CD4-positive, alpha-beta T cell (primary cell): ENCODE measurements at places on chromosomes 13 and 19. TPM values are rescaled to one million over a fixed set of nuclear protein-coding genes. Genes with fewer than 3 reads are reported as not detected.

DNA sequence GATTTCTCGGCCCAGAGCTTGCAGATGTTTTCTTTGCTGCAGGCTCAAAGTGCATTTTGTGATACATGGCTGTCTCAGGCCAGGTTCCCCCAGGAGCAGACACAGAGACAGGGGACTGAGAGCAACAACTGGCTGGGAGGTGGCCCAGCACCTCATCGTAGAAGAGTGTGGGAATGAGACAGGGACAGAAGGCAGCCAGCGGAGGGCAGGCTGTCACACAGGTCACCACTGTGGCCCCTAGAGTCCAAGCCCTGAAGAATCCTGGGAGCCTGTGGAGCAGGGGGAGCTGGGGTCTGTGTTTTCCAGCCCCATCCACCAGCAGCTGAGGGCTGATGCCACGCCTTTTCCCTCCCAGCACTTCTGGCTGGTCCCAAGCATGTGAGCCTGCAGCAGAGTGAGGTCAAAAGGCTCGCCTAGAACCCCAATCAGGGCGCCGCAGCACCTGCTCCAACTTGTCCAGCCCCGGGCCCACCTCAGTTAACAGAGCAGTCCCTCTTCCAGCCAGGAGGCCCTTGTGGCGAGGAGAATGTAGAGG lies 723.8 kb downstream of the UQCRFS1 start:
- DNase-seq, result no peak

TUBA3C gene
- not detected for total RNA-seq

- DNase-seq, result no peak
These were observed 2.8 kb upstream of the ZNF329 start for GRCh38 chr19:58153386-58153785.

- no peak for DNase-seq
These were observed 6.1 kb upstream of the CEACAM1 start for GRCh38 chr19:42534391-42534790.
